Colonic mucosa (tissue), 4 donors: ENCODE measurements at places on chromosomes 12 and 14. TPM values are rescaled to one million over a fixed set of nuclear protein-coding genes. Genes with fewer than 3 reads are reported as not detected.

DNA sequence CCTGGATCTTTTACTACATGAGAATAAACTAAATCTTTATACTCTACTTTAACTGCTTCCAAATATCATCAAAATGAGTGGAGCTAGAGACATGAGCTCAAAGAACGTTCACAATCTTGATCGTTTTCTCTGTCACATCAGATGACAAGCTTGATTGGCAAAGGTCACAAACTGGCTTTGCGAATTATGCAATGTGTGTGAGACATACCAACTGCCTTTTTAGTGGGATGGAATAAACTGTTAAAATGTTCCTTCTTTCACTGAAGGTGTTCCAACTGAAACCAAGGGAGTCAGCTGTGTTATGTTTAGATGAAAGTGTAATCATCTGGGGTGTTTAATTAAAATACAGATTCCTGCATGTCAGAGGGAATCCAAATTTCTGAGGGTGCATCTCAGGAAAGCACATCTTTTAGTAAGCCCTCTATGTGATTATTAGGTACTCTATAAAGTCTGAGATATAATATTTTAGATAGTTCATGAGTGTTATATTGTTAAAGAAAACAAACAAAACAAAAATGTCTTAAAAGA is 21.9 kb downstream of the KITLG start:
- DNase-seq, result no peak
- no peak overlapping the region for H3K4me3 ChIP-seq
- no peaks in the 10 kb centered on the region for H3K36me3 ChIP-seq
- no peaks in the 10 kb centered on the region for H3K27me3 ChIP-seq
- peaks cover 19% of the 10 kb centered on the region for H3K4me1 ChIP-seq

The KRT84 gene
- not detected for total RNA-seq

GRCh38 chr12:57889500-57889989 is 43.0 kb upstream of the CTDSP2 start:
- H3K36me3 ChIP-seq, result no peaks in the 10 kb centered on the region
- H3K27ac ChIP-seq, result peak overlapping the region; percentile 84
- no peaks in the 10 kb centered on the region for H3K27me3 ChIP-seq
- H3K4me3 ChIP-seq, result no peak overlapping the region
- DNase-seq, result peak; percentile 72

GRCh38 chr14:52439476-52439875 is 112.8 kb downstream of the TXNDC16 start:
- H3K27me3 ChIP-seq, result no peaks in the 10 kb centered on the region
- no peaks in the 10 kb centered on the region for H3K4me1 ChIP-seq
- H3K27ac ChIP-seq, result no peak overlapping the region
- H3K4me3 ChIP-seq, result no peak overlapping the region

DNA sequence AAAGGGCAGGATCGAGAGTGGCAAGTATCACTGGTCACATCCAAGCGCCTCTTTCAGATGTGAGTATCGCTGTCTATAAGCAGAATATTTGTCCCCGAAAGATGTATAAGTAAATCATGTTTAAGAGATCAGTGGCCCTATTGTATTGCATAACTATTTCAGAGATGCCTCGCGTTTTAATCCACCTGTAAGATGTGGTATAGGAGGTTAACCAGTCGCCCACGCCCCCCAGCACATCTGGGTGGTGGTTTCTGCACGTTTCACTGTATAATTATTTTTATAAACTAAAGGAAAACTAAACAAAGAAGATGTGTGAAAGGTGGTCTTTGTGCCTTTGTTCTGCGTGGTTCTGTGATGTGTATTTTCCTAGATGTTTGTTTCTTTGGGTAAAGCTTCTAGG is 28.9 kb downstream of the RIMBP2 start:
- H3K27ac ChIP-seq, result no peak overlapping the region
- H3K36me3 ChIP-seq, result no peaks in the 10 kb centered on the region
- H3K4me3 ChIP-seq, result no peak overlapping the region
- peaks cover 14% of the 10 kb centered on the region for H3K27me3 ChIP-seq

- H3K27me3 ChIP-seq, result peaks cover 48% of the 10 kb centered on the region
- no peaks in the 10 kb centered on the region for H3K36me3 ChIP-seq
- no peak for DNase-seq
- no peaks in the 10 kb centered on the region for H3K4me1 ChIP-seq
- peak within 1 kb of the TSS; percentile 30 for H3K4me3 ChIP-seq
- no peak within 1 kb of the TSS for H3K27ac ChIP-seq
Measured at GRCh38 chr12:5432011-5432400, at the start of gene NTF3. TSS of gene NTF3 (plus strand) at chr12:5432108. CDS start at chr12:5432325, 217 bp downstream.

- no peak overlapping the region for H3K4me3 ChIP-seq
- peak overlapping the region; percentile 92 for H3K27ac ChIP-seq
- peaks cover 44% of the 10 kb centered on the region for H3K4me1 ChIP-seq
- no peaks in the 10 kb centered on the region for H3K27me3 ChIP-seq
- DNase-seq, result peak; percentile 89
- H3K36me3 ChIP-seq, result peaks cover 5% of the 10 kb centered on the region
Measured at GRCh38 chr12:6235499-6235898, 35.3 kb downstream of the CD9 start.

GRCh38 chr14:100979780-100980179 is 76.3 kb upstream of the RTL1 start:
- H3K4me1 ChIP-seq, result no peaks in the 10 kb centered on the region
- H3K4me3 ChIP-seq, result no peak overlapping the region
- H3K27ac ChIP-seq, result no peak overlapping the region
- no peaks in the 10 kb centered on the region for H3K36me3 ChIP-seq
- no peaks in the 10 kb centered on the region for H3K27me3 ChIP-seq
- no peak for DNase-seq

DNA sequence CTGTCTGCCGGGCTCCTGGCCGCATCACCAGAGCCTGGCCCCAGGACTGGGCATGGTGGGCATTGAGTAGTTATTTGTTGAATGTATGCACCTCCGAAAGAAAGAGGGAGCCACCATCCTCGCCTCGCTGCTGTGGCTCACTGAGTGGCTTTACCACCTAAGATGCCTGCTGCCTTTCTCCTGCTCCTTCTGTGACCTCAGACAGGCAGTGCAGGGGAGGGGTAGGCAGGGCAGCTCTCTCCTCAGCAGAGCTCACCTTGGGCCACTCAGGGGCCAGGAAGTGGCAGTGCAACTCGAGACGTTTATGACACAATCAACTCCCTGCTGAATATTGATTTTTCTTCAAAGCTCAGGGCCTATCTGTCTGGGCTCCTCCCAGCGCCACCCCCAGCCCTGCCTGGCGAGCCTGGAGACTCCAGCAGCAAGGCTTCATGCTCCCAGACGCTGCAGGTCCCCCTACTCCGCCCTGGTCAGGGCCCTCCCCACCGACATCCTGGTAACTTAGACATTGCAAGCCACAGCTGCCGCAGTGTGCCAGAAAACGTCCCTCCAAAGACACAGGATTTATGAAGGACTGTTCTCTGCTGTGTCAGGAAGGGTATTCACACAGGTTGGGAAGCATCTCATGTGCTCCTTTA is 84.3 kb upstream of the DIO3 start:
- no peaks in the 10 kb centered on the region for H3K27me3 ChIP-seq
- H3K36me3 ChIP-seq, result no peaks in the 10 kb centered on the region
- peak; percentile 80 for DNase-seq
- no peak overlapping the region for H3K4me3 ChIP-seq

GRCh38 chr14:89661392-89661791 is 244.4 kb upstream of the FOXN3 start:
- no peak overlapping the region for H3K27ac ChIP-seq
- DNase-seq, result peak; percentile 56
- no peak overlapping the region for H3K4me3 ChIP-seq

DNA sequence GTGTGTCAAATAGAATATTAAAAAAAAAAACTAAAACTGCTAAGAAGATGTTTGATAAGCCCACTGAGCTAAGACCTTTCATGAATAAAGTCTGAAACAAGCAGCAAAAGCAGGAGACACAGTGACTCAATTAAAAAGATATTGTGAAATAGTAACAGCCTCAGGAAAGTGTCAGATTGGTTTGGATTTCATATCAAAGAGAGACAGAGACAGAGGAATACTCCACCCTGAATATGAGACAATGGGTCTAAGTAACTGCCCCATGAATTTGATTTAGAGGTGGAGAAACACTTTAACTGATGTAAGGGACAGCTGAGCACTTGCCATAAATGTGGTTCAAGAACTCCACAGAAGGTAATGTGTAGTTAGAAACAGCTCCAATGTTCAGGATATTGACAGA is 277.9 kb upstream of the FOXG1 start:
- H3K4me1 ChIP-seq, result no peaks in the 10 kb centered on the region
- H3K4me3 ChIP-seq, result no peak overlapping the region
- no peaks in the 10 kb centered on the region for H3K27me3 ChIP-seq
- no peak for DNase-seq
- H3K36me3 ChIP-seq, result no peaks in the 10 kb centered on the region

- H3K36me3 ChIP-seq, result no peaks in the 10 kb centered on the region
- no peak overlapping the region for H3K27ac ChIP-seq
- H3K27me3 ChIP-seq, result no peaks in the 10 kb centered on the region
Measured at GRCh38 chr14:55514819-55515490, 65.1 kb upstream of the KTN1 start.

DNA sequence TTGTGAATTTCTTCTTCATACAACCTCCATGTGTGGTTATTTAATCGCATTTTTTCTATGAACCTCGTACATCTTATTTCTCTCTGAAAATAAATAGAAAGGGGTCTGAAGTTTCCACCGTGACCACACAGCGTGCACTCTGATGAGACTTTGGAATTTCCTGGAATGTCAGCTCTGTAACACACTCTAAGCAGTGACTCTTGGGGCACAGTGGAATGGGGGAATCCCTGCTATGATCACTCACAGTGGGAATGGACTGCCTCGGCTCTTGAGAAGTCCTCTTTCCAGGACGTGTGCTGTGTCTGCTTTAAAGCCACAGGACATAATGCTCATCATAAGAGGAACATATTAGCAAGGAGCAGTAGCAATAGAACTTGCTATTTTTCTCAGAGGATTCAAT is 416.2 kb downstream of the EGLN3 start:
- H3K4me1 ChIP-seq, result no peaks in the 10 kb centered on the region
- H3K27ac ChIP-seq, result no peak overlapping the region
- no peak for DNase-seq

The AMIGO2 gene
- total RNA-seq, result 11.1 TPM

DNA sequence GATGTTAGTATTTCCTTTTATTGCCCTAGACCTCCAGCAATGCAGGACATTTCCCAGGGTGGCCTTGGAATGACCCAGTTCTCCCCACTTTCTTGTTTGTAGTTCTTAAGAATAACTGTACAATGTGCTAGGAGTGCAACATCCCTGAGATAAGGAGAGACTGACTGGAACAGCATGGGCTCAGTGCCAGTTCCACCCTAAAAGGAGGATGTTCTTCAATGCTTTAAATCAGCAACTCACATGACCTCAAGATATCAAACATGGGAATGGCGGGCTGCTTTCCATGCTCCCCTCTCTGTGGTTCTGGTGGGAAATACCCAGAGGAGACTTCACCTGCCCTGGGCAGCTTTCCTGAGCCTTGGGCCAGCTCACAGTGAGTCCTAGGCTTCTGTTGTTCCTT is 766.9 kb upstream of the FBXO33 start:
- H3K36me3 ChIP-seq, result no peaks in the 10 kb centered on the region
- DNase-seq, result no peak
- no peaks in the 10 kb centered on the region for H3K27me3 ChIP-seq
- no peak overlapping the region for H3K4me3 ChIP-seq

- H3K4me3 ChIP-seq, result no peak overlapping the region
- no peaks in the 10 kb centered on the region for H3K27me3 ChIP-seq
- peak; percentile 49 for DNase-seq
- peaks cover 7% of the 10 kb centered on the region for H3K4me1 ChIP-seq
- no peak overlapping the region for H3K27ac ChIP-seq
Measured at GRCh38 chr14:103849151-103849886, 1.9 kb upstream of the PPP1R13B start.

DNA sequence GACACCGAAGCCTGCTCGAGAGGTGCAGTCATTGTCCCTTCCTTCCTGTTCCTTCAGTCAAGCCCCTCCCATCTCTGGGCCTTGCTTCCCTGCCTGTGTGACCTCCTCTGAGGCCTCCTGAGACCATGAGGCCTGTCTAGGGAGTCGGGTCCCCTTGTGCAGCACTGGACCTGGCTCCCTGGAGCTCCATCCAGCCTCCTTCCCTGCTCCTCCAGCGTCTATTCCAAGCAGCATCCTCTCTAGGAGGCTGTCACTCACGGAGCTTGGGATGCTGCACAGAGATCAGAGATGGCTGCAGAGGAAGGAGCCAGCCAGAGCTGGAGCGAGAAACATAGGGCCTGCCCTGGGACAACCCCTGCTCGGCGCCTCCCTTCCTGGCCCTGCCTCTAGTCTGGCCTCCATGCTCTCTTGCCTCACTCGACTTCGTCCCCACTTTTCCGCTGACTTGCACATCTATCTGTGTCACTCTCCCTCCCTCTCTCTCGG is 142.7 kb downstream of the BCL11B start:
- H3K27me3 ChIP-seq, result no peaks in the 10 kb centered on the region
- no peak overlapping the region for H3K27ac ChIP-seq
- H3K36me3 ChIP-seq, result no peaks in the 10 kb centered on the region

- no peaks in the 10 kb centered on the region for H3K4me1 ChIP-seq
- H3K4me3 ChIP-seq, result no peak overlapping the region
- no peaks in the 10 kb centered on the region for H3K27me3 ChIP-seq
- no peak for DNase-seq
- no peaks in the 10 kb centered on the region for H3K36me3 ChIP-seq
Measured at GRCh38 chr12:28089338-28089737, 100.9 kb upstream of the CCDC91 start.

The AQP6 gene
- not detected for total RNA-seq

The GDF3 gene
- not detected for total RNA-seq
